ENCODE measurements at places on chromosomes 16 and 17.

DNA sequence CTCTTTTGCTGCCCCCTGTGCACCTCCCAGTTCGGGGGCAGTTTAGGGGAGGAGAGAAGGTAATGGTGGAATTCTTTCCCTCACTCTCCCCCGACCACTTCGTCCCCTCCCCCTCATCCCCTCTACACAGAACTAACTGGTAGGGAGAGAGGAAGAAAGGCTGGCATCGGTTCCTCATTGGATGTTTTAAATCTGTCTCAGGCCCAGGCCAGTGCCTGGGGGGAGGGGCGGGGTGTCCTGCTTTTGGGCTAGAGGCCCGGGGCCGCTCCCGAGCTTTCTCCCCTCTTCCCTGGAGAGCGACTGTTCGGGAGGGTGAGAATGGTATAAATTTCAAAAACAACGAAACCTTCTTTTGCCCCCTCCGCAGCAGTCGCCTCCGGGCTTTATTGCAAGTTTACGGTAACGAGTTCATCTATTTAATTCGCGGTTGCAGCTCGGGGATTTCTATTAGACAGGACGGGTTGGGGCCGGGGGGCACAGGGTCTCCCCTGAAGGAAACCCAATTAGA is at the start of gene PRAC2:
Gene PRAC2, plus strand, starts transcription at position 271 of the 508 bp plus-strand sequence. CDS start 1,226 bp downstream, outside the sequence.
- peak; percentile 74 for DNase-seq

GRCh38 chr16:19757026-19757425 is 39.0 kb downstream of the IQCK start:
- no peak for DNase-seq

DNA sequence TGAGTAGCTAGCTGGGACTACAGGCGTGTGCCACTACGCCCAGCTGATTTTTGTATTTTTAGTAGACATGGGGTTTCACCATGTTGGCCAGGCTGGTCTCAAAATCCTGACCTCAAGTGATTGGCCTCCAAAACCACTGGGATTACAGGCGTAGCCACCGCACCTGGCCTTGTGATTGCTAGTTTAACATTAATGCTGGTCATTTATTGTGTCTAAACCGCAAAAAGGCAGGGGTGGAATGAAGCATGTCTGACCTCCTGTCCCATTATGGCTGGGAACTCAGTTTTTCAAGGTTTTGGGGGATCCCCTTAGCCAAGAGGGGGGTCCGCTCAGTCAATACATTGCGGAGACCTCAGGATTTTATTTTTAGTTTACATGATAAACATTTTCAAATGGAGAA is 10.7 kb upstream of the CNGB1 start:
- no peak for DNase-seq

DNA sequence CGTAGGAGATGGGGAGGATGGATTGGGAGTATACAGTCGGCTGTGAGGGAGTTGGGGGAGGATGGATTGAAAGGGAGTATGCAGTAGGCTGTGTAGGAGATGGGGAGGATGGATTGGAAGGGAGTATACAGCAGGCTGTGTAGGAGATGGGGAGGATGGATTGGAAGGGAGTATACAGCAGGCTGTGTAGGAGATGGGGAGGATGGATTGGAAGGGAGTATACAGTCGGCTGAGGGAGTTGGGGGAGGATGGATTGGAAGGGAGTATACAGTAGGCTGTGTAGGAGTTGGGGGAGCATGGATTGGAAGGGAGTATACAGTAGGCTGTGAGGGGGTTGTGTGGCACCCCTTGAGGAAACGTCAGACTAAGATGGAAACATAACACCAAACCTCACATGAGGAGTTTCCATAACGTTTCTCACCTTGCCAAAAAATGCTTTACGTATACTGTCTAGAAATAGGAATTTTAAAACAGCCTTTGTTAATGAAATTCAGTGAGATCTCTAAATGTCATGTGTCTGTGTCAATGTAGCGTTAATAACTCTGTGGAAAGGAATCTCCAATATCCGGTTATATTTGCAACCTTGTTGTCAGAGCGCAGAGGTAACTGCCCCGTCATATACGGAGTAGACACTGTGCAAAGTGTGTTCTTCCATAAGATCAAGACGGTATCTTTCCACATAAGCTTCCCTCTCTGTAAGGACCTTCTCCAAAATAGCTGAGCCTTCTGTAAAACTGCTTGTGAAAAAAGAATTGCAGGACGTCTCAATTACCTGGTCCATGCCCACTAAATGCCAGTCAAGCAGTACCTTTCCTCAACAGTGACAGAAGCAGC is 6.3 kb upstream of the VPS53 start:
- no peak for DNase-seq

GRCh38 chr16:27483088-27483437 is 66.7 kb downstream of the GTF3C1 start:
- no peak for DNase-seq

GRCh38 chr16:4316108-4316863 is 419 bp downstream of the GLIS2 start:
- DNase-seq = no peak

DNA sequence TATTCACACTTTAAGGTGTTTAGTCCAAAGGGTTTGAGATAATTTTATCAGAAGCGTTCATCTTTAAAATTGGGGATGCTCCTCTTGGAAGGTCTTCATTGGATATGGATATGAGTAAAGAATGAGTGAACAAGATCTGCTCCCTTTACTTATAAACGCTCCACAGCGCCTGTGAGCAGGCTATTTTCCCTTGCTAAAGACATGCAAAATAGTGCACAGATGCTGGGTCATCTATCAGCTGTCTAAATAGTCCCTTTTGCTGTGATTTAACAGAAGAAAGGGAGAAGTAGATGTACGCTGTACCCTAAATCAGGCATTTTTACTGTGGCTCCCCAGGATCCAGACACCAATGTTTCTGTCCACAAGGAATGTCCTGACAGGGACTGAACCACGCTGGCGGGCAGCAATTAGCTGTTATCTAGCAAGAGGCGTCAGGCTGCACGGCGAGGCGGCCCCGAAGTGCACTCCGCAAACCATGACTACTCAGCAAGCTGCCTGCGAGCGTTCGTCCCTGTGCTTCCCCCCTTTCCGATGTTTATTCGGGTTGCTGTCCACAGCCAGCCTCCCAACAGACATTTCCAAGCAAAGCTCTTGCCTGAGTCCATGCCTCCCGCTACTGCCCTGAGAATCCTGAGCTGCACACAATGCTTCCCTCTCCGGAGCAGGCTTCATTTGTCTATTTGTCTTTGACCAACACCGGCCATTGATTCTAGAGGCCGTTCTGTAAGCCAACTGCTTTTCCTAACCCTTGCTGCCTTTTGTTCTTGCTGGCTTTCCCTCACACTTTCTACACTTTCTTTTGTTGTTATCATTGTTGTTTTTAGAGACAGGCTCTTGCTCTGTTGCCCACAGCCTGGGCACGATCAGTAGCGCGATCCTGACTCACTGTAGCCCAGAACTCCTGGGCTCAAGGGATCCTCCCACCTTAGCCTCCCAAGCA is 55.7 kb upstream of the CNEP1R1 start:
- DNase-seq = no peak

- DNase-seq = peak; percentile 93
Observed at GRCh38 chr16:71845639-71846430, at the start of gene ATXN1L. Gene ATXN1L (plus strand): TSS chr16:71845976. CDS start chr16:71849741, 3,765 bp downstream.

- no peak for DNase-seq
Observed at GRCh38 chr16:69201291-69201690, 14.3 kb downstream of the SNTB2 start.

Measured in mucosa of descending colon (tissue), 3 donors.